ENCODE measurements at places on chromosomes 4 and X.

DNA sequence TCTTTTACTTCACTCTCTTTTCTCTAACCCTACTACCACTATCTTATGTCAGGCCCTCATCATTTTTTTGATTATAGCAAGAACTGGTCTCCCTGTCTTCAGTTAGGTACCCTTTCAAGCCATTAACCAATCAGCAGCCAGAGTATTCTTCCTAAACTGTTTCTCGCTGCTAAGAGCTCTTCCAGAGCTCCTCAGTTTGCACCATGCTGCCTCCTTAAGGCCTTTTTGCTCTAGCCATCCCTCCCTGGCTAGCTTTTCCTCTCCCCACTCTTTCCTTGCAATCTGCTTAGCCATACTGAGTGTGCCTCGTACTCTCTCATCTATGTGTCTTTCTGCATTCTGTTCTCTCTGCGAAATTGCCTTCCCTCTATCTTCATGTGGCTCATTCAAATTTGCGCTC lies 32.9 kb downstream of the KIF4A start:
- DNase-seq: no peak

GRCh38 chrX:143988356-143988755 lies 104.5 kb downstream of the UBE2NL start:
- DNase-seq: no peak

GRCh38 chrX:120504569-120504968 lies 35.5 kb upstream of the LAMP2 start:
- DNase-seq: no peak

DNA sequence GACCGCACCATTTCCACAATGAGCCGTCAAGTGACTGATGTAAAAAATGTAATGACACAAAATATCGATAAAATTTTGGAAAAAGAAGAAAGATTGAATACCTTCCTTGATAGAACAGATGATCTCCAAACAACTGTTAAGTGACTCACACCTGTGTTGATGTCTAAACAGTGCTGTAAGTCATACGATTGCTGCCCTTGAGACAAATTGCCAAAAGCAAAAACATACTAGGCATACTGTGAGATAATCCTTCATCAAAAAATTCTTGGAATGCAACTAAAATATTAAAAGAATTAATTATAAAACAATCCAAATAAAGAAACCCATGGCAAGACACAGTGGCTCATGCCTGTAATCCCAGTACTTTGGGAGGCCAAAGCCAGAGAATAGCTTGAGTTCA lies 53.4 kb downstream of the HNRNPD start:
- DNase-seq: no peak

- DNase-seq: no peak
Observed at GRCh38 chrX:137236837-137237236, 203.0 kb upstream of the GPR101 start.

DNA sequence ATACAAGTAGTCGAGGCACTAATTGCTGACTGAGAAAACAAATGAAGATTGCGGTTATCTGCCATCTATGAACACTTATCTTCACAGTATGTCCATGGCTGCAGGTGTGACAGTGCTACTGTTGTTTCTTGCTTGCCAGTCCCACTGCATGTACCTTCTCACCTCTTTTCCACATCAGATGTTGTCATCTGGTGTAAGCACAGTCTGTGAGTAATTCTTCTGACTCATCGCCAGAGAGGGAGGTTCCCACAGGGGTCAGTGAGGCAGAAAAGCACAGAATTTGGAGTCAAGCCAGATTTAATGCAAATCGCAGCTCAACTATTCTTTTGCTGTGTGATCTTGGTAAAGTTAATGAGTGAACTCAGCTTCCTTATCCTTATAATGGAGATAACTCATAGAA lies 144.4 kb downstream of the GLRA2 start:
- DNase-seq: no peak

- DNase-seq: no peak
Observed at GRCh38 chr4:106048250-106048971, 153.1 kb downstream of the NPNT start.

DNA sequence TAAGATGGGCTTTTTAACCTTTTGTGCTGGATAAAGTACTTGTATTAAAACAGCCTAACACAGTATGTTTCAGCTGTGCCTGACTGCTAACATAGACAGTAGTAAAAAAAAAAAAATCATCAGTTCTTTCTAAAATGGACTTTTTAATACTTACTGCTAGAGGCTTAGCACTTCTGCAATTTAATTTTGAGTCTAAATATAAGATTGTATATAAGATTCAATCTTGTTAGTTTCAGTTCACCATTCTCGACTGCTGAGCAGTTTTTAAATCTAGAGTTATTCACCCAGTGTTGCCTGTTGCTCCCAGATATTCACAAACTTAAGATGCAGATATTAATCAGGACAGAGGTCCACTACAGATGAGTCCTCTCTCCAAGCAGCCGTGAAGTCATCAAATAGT lies 6.8 kb downstream of the PLA2G12A start:
- DNase-seq: no peak

Data from activated effector memory CD4-positive, alpha-beta T cell treated with anti-CD3 and anti-CD28 coated beads, Interleukin-2, amount 50 U/mL, for 16 hours (primary cell).